Mammary microvascular endothelial cell (primary cell): ENCODE measurements at places on chromosomes 1 and 21. TPM values are rescaled to one million over a fixed set of nuclear protein-coding genes. Genes with fewer than 3 reads are reported as not detected.

SEMA4A gene
- total RNA-seq, result 0.49 and 1.1 TPM in 2 replicates

FHAD1 gene
- 0.39 and 0.40 TPM in 2 replicates for total RNA-seq

CFAP57 gene
- 0.13 and 0.15 TPM in 2 replicates for total RNA-seq

CR1L gene
- 1.00 TPM in 1 of 2 replicates, not detected in the other for total RNA-seq

DCST2 gene
- total RNA-seq, result not detected in 2 replicates

FGR gene
- total RNA-seq, result 0.13 and 0.44 TPM in 2 replicates
